Endodermal cell (in vitro differentiated cells): ENCODE measurements at places on chromosomes 16 and 17. TPM values are rescaled to one million over a fixed set of nuclear protein-coding genes. Genes with fewer than 3 reads are reported as not detected.

- no peak for DNase-seq
- no peak overlapping the region for H3K4me3 ChIP-seq
- H3K27ac ChIP-seq: no peak overlapping the region
- H3K4me1 ChIP-seq: no peaks in the 10 kb centered on the region
Measured at GRCh38 chr16:10598157-10598556, 17.8 kb upstream of the EMP2 start.

GRCh38 chr17:33639103-33639880 is 346.2 kb upstream of the ASIC2 start:
- DNase-seq: no peak
- no peaks in the 10 kb centered on the region for H3K4me1 ChIP-seq
- H3K4me3 ChIP-seq: no peak overlapping the region
- no peaks in the 10 kb centered on the region for H3K27me3 ChIP-seq
- H3K27ac ChIP-seq: no peak overlapping the region

DNA sequence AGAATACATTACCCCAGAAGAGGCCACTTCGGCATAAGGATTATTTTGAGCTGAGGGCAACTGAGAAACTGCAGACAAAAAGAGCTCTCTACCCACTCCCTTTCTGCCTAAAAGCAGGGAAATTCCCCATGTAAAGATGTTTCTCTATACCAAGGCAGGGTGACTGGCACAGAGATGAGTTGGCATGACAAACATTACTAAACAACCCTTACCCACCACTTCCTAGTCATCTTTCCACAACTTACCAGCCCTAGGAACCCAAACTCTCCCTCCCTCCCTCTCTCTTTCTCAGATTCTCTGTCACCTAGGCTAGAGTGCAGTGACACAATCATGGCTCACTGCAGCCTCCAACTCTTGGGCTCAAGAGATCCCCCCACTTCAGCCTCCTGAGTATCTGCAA is 68.6 kb downstream of the EMP2 start:
- no peaks in the 10 kb centered on the region for H3K27me3 ChIP-seq

- H3K27ac ChIP-seq: no peak overlapping the region
- DNase-seq: no peak
- H3K27me3 ChIP-seq: no peaks in the 10 kb centered on the region
- H3K36me3 ChIP-seq: no peaks in the 10 kb centered on the region
- no peaks in the 10 kb centered on the region for H3K4me1 ChIP-seq
Measured at GRCh38 chr17:26792486-26792885, 501.4 kb upstream of the WSB1 start.

DNA sequence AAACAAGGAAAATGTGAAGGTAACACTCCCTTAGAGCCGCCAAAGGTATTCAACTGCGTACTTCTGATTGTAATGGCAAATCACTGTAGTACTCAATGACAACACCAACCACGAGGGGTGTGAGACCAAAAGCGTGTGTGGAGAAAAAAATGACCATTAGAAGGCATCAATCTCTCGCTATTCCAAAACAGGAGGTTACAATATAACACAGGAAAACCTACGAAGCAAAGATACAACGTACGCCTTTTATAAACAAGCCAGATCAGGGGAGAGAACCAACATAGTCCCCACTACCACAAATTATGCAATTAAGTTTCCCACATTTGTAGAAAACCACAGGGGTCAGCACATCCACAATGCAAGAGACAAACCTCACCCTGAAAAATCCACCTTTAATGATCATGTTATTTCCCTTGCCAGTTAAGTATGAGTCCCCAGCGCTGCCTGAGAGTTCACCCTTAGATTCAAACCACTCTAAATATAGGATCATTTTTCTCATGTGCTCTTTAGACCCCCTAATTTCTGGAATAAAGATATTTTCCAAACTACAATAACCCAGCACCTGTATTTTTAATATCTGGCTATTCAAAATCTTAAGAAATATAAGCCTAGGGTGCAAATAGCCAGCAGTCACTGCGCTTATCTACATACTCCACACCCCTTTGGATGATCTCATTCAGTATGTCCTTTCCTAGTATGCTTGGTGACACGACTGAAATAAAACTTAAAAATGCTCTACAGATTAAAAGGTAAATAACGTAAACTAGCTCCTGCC is 12.4 kb downstream of the TEX14 start:
- no peaks in the 10 kb centered on the region for H3K27me3 ChIP-seq
- no peaks in the 10 kb centered on the region for H3K4me1 ChIP-seq
- H3K4me3 ChIP-seq: no peak overlapping the region

- H3K27me3 ChIP-seq: no peaks in the 10 kb centered on the region
- H3K4me1 ChIP-seq: no peaks in the 10 kb centered on the region
- no peaks in the 10 kb centered on the region for H3K36me3 ChIP-seq
- DNase-seq: no peak
- H3K27ac ChIP-seq: no peak overlapping the region
Measured at GRCh38 chr16:14056970-14057369, 14.1 kb upstream of the MRTFB start.

DNA sequence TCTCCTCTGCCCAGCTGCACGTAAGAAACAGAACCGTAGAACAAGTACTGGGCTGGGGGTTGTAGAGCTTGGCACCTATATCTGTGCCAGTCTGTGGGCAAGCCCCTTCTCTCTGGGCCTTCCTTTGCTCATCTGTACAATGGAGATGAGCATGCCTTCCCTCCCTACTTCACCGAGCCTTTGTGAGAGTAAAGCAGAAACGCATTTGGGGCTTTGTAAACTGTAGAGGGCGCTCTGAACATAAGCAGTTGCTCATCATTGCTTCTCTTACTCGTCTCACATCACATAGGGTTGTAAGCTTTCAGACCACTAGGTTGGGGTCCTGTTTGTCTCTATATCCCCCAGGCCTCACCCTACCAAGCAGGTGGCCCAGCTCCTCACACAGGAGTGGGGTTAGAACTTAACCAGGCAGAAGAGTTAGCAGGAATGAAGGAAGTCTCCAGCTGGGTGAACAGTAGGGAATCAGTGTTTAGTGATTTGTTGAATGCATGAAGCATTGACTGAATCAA is 15.1 kb downstream of the SAMD14 start:
- H3K27ac ChIP-seq: no peak overlapping the region
- H3K36me3 ChIP-seq: peaks cover 5% of the 10 kb centered on the region
- DNase-seq: peak; percentile 89
- H3K4me3 ChIP-seq: no peak overlapping the region
- peaks cover 13% of the 10 kb centered on the region for H3K4me1 ChIP-seq

DNA sequence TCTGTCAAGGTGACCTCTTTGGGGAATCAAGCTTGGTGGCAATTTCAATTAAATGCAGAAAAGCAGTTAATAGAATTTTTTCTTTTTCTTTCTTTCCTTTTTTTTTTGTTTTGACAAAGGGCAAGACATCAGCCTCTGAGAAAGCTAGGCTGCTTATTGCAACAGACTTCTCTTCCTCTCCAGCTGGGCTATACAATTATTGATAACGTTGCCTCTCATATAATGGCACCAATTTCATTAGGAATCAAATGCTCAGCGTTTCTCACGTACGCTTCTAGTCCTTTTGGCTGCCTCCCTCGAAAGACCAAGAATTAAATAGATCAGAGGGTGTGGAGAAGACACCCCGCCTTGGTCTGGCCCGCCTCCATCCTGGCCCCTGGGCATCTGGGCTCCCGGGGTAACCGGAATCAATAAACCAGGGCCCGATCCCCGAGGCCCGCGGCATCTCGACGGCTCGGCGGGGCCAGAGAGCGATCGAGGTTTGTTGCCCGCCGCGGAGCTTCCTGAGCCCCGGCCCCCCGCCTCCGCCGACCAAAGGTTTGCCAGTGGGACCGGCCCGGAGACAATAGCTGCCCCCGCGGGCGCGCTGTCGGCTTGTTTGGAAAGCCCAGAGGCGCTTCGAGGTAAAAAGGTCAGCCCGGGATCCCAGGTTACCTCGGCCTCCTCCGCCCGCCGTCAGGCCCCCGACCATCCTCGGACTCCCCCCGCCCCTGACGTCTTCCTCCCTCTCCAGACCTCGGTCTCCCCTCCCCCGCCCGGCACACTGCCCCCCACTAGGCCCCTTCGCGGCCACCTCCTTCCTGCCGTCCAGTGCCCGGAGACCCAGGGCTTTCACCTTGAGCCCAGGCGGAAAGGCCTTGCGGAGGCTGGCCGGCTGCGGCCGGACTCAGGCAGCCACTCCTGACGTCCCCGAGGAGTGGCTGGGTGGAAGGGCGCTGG is 3.9 kb downstream of the HOXB1 start:
- H3K27ac ChIP-seq: peak overlapping the region; percentile 55
- peaks cover 6% of the 10 kb centered on the region for H3K4me1 ChIP-seq
- DNase-seq: peak; percentile 95
- H3K4me3 ChIP-seq: no peak overlapping the region
- no peaks in the 10 kb centered on the region for H3K36me3 ChIP-seq

DNA sequence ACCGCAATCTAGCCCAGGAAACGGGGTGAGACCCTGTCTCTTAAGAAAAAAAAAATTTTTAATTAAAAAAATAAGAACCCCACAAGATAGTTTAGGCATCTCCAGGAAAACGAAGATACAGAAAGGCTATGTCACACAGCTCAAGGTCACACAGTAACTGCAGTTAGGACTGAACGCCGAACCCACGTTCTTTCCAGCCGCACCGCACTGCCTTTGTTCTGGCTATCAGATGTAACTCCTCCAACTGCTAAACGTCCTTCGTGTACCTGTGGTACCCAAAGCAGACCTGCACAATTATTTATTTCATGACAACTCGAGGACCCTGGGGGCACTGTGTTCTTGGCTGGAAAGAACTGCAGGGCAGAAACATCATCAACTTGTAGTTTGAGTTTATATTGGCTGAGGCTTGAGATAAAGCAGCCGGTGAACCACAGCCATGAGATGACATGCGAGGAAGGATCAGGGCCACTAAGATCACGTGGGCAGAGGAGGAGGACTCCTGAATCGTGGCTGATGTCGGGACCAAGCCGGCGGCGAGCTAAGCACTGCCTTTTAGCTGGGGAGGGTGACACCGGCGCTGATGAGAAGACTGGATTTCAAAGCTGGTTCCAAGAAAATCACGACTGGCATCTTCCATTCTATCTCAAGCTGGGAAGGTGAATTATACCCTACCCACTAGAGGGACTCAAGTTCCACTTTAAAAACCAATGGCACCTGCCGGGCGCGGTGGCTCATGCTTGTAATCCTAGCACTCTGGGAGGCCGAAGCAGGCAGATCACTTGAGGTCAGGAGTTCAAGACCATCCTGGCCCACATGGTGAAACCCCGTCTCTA is 20.7 kb upstream of the MNT start:
- H3K4me3 ChIP-seq: no peak overlapping the region
- H3K27ac ChIP-seq: no peak overlapping the region
- peak; percentile 76 for DNase-seq
- peaks cover 57% of the 10 kb centered on the region for H3K36me3 ChIP-seq
- H3K4me1 ChIP-seq: no peaks in the 10 kb centered on the region
- H3K27me3 ChIP-seq: no peaks in the 10 kb centered on the region

DNA sequence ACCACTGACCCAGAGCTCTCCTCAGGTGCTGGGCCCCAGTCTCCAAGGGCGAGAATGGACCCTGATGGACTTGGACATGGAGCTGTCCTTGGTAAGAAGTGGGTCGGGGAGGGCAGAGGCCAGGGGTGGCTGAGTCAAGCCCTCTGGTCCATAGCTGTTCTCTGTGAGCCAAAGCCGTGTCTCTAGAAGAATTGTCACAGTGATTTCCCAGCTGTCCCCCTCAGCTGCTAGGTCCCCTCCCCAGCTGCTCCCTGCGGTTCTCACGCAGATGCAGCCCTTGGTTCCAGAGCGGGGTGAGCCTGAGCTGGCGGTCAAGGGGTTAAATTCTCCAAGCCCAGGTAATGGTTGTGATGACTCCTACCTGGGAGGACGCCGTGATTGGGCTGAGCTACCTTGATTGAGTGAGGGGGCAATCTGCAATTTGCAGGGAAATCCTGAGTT is 1.3 kb upstream of the NOL3 start:
- no peak overlapping the region for H3K27ac ChIP-seq
- H3K27me3 ChIP-seq: peaks cover 83% of the 10 kb centered on the region
- H3K36me3 ChIP-seq: no peaks in the 10 kb centered on the region
- H3K4me3 ChIP-seq: peak overlapping the region; percentile 76
- DNase-seq: peak; percentile 88

DNA sequence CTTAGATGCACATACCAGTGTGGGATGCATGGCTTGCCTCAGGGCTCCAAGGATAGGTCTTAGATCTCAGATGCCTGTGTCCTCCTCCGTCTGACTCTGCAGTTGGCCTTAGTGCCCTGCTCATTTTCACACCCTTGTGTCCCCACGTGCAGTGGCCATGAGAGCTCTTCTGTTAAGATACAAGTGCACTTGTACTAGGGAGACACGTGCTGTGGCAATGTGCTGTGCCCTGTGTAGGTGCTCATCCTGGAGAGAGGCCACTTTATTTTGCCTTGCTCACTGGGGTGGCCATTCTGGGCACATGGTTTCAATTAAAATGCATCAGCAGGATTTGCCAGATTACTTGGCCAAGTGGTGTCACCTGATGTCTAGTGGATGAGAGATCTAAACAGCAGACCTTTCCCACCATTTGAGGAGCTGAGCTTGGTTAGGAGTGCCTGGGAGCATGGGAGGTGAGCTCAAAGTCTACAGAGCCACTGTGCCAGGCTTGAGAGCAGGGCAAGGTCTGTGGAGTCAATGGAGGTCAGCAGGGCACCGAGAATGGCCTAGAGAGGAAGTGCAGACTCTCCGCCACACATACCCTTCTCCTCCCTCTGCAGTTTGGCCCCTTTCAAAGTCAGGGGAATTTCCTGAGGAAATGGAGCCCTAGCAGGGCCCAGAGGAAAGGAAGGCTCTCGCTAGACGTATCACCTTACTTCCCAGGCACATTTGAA is 25.2 kb upstream of the SMPD3 start:
- H3K4me3 ChIP-seq: no peak overlapping the region
- H3K36me3 ChIP-seq: no peaks in the 10 kb centered on the region
- H3K4me1 ChIP-seq: no peaks in the 10 kb centered on the region
- no peaks in the 10 kb centered on the region for H3K27me3 ChIP-seq

Gene TNFSF12
- total RNA-seq: 6.6 and 8.3 TPM in 2 replicates

Gene CMIP
- 58.7 and 64.7 TPM in 2 replicates for total RNA-seq

Gene NMT1
- 136 to 148 TPM (median 144 TPM) in 3 replicates for total RNA-seq

Gene GAS2L2
- total RNA-seq: 0.09 TPM in 1 of 2 replicates, not detected in the other

Gene CD79B
- 0.35 and 0.68 TPM in 2 replicates for total RNA-seq

Gene BLMH
- 72.1 to 97.4 TPM (median 92.0 TPM) in 3 replicates for total RNA-seq

Gene HLF
- not detected in 3 replicates for total RNA-seq

Gene WFDC1
- not detected in 2 replicates for total RNA-seq

Gene PLA2G10
- total RNA-seq: 0.64 and 0.75 TPM in 2 replicates

Gene VASN
- 12.1 to 14.3 TPM (median 13.0 TPM) in 3 replicates for total RNA-seq

Gene MT1M
- total RNA-seq: 0.29 TPM in 1 of 2 replicates, not detected in the other

Gene EFCAB5
- not detected in 2 replicates for total RNA-seq
